Stimulated activated CD4-positive, alpha-beta T cell treated with anti-CD3 and anti-CD28 coated beads, Interleukin-1b, Interleukin-23, amount 100 ng/mL, for 48 hours (primary cell): ENCODE measurements at places on chromosomes 12 and 14.

GRCh38 chr14:93582516-93582915 is 151.8 kb downstream of the UNC79 start:
- no peak for DNase-seq

DNA sequence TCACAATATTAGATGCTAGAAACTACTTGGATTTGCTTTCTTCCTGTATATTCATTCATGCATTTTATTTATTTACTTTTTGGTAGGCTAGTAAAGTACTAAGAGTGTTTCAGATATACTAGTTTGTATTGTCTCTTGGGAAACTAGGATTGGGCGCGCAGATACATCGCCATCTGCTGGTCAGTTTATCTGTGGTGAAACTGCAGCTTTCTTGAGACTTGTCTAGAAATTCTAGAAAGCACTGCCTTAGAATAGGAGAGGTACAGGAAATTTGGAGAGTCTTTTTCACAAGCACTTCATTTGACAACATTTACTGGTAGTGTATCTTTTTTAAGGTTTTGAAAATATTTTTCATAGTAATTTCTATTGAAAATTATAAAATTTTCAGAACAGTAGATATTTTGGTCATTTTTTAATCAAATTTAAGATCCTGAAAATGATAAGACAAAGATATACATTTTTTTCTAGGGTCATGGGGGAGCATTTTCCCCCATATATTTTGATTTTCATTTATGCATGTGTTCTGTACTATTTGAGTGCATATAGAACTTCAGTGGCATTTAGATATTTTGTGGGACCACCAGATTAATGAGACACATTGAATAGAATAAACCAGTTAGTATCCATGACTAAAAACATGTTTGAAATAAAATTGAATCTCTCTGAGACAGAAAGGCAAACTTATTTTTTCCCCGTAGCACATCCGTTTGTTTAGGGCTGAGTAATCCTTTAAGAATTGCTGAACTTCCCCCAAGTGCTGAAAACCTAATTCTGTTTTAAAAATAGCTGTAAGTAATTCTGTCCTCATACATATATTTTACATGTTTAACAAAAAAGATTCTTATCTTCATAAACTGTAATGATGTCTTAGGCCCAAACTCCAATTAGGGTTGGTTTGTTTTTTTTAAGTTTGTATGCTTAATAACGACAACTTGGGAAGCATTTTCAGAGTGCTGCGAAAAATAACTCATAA is 44.5 kb downstream of the SLC38A6 start:
- peak; percentile 44 for DNase-seq

DNA sequence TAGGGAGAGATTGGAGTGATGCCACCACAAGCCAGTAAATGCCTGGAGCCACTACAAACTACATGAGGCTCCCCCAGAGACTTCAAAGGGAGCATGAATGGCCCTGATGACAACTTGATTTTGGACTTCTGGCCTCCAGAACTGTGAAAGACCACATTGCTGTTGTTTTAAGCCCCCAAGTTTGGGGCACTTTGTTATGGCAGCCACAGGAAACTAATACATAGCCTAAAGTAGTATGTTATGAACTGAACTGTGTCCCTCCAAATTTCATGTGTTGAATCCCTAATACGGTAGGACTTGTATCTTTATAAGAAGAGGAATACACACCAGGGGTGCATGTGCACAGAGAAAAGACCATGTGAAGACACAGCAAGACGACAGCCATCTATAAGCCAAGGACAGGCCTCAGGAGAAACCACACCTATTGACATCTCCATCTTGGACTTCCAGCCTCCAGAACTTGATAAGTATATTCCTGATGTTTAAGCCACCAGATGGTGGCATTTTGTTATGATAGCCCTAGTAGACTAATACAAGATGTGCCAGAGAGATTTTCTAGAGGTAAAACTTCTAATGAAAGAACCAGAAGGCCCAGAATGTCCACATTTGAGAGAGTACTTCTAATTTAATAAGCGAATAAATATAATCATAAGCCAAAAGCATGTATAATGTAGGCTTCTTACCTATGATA is 127.1 kb upstream of the BMP4 start:
- DNase-seq, result no peak

DNA sequence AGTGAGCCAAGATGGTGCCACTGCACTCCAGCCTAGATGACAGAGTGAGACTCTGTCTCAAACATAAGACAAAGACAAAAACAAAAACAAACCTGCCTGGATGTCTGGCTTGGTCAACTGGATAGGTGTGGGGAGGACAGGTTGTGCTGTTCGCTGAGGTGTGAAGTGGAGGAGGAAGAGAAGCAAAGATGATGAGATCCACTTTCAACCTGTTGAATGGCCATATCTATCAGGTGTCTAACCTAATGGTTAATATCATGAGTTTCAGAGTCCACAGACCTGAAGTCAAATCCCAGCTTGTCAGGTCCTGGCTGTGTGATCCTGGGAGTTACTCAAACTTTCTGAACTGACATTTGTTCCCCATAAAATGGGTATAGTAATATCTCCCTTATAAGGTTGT is 9.7 kb upstream of the CCDC177 start:
- no peak for DNase-seq

GRCh38 chr14:100851946-100852620 is 26.2 kb downstream of the MEG3 start:
- DNase-seq, result no peak

DNA sequence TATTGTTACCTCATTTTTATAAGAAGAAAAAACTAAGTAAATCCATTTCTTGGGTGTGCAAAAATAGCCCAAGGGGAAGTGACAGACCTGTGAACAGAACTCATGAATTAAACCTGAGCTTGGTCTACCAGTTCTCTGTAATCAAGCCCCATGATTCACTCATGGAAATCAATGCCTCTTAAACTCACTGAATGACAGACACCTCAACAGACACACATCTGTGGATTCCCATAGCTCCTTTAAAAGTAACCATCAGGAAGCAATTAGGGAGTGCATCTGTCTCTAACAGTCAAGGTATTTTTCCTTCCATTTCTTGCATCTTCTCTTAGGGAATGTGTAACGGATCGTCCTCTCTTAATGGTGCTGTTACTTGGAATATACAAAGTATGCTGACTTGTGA is 215.0 kb upstream of the EEA1 start:
- no peak for DNase-seq

GRCh38 chr12:129549656-129550055 is 354.2 kb downstream of the TMEM132D start:
- no peak for DNase-seq

DNA sequence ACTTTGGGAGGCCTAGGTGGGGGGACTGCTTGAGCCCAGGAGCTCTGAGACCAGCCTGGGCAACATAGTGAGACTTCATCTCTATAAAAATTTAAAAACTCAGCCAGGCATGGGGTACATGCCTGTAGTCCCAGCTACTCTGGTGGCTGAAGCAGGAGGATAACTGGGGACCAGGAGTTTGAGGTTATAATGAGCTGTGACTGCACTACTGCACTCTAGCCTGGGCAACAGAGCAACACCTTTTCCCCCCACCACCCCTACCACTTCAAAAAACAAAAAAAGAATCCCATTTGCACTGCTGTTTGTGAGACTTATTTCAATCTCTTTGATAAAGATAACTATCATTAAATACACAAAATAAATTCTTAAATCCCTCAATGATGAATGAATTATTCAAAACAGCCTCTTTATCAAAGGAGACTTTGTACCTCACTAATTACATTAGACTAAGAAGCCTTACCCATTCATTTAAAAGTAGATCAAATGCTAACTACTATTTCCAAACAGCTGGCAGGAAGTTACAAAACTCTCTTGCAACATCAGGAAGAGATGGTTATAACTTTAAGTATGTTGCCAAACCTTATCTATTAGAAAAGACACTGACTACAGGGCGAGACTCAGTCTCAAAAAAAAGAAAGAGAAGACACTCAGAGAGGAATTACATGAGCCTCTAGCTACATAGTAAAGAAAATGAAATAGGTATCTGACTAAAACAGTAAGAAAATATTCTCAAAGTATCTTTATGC is 14.7 kb downstream of the BLTP3B start:
- no peak for DNase-seq

- no peak for DNase-seq
Measured at GRCh38 chr12:39902821-39903220, 203.1 kb downstream of the SLC2A13 start.

- DNase-seq, result peak; percentile 44
Measured at GRCh38 chr14:21748869-21749303, 75.3 kb upstream of the OR4E1 start.

DNA sequence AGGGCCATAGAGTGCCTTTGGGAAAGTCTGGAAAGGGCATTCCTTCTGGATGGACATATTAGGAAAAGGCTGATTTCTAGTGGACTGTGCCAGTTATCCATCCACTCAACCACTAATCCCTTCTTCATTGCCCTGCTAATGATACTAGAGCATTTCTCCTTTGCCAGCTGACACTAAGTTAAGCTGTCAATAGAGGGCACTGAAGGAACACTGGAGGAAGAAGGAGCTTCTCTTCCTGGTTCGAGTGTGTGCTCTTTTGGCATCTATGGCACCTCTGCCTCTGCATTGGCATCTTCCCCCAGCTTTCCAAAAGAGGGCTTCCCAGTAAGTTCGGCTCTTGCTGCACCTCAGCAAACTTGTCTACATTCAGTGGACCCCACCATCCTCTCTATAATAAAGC is 165.4 kb downstream of the DERA start:
- DNase-seq, result no peak

DNA sequence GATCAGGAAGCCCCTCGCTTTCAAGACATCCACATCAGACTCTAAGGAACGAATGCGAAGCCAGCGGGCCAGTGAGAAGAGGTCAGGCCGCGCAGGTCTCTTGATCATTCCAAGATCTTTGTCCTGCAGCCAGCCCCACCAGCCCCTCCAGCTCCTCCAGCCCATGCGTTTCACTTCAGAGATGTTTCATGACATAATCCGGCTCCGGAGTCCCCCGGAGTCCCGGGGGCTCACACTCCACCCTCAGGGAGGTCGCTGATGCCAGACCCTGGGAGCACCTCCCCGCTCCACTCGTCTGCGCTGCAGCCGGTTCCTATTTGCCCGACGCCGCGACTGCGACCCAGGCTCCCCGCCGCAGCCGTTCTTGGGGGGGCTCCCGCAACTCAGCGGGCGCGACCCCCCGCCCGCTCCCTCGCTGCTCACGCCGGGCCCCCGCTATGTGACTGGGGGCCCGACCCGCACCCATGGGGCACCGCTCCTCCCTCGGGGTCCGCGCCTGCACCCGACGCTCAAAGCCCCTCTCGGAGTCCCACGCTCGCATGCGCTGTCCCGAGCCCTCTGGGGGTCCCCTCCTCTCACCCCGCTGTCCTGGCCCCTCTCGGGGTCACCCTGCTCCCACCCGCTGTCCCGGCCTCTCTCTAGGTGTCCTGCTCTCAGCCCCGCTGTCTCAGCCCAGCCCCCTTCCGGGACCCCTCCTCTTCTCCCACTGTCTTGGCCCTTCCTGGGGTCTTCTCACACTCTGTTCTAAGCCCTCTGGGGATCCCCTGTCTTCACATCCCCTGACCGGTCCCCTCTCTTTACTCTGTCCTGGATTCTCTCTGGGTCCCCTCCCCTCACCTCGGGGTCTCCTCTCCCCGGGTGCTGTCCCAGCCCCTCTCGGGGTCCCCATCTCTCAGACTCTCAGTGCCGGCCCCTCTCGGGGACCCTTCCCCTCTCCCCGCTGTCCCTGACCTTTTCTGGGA is 1.1 kb downstream of the TAOK3 start:
- no peak for DNase-seq

DNA sequence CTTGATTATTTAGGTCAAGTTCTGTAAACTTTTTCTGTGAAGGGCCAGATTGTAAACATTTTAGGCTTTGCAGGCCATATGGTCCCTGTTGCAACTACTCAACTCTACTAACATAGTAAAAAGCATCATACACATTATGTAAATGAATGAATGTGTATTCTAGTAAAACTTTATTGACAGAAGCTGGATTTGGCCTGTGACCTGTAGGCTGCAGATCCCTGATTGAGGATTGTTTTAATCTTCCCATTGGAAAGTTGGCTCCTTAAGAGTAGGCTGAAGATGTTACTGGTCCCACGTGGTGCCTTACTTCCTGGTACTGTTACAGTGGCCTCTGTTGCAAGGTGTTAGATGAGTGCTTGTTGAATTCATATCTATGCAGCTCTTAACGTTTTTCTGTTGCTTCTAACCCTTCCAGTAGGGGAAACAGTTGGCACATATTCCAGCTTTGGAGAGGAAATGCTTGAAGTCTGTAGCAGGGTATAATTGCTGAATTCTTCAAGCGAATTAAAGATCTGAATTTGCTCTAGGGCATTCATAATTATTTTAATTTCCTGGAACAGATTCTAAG is 133.6 kb upstream of the DNM1L start:
- DNase-seq, result no peak

DNA sequence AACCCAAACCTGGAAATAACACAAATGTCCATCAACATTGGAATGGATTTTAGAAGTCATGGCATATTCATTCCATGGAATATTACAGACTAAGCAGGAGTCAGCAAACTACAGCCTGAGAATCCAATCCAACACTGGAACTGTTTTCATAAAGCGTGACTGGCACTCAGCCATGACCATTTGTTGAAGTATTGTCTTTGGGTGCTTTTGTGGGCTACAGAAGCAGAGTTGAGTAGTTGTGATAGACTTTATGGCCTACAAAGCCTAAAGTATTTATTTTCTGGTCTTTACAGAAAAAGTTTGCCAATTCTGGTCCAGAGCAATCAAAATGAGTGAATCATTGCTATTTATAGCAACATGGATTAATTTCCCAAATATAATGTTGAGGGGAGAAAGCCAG is 34.5 kb upstream of the FRS2 start:
- DNase-seq, result no peak
